ENCODE measurements at places on chromosomes 3 and 15.

DNA sequence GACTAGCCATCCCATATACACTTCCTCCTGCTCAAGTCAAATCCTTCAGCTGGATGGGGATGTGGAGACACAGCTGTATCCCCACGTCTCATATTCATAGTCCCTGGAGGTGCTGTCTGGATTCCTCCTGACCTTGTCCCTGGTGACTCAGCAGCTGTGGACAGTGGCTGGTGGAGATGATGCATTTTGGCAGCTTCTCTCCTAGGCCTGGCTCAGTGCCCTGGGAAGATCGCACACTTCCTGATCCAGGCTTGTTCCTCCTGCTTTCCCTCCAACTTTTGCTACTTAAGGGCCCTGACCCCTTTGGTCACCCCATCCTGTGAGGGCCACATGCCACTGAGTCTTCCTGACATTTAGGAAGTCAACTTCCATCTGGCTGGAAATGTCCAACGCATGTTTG is 44.4 kb downstream of the ADAMTSL3 start:
- DNase-seq = peak; percentile 2

DNA sequence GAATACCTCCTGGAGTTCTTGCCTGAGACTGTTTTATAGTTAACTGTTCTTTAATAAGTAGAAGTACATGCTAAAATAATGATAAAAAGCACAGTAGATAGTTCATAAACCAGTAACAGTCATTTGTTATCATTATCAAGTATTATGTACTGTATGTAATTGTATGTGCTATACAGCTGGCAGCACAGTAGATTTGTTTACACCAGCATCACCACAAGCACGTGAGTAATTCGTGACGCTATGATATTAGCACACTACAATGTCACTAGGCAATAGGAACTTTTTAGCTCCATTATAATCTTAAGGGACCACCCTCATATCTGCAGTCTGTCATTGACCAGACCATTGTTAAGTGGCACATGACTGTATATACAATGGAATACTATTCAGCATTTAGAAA is 534.7 kb downstream of the FHIT start:
- no peak for DNase-seq

DNA sequence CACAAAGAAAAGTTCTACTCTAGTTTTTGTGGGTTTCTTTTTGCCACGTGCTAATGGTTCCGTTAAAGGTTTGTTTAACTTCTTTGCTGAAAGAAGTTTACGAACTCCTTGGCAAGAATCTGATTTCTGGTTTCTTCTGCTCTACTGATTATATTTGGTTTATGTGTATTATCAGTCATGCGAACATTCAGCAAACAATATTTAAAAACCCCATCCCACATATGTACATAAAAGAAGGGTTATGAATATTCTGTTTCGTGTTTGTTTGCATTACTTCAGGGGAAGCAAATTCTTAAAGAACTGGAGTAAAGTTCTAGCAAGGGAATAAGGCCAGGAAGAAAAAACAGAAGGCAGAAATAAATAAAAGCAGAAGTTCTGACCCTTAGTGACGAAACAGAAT is 9.8 kb downstream of the LARS2 start:
- DNase-seq = no peak

DNA sequence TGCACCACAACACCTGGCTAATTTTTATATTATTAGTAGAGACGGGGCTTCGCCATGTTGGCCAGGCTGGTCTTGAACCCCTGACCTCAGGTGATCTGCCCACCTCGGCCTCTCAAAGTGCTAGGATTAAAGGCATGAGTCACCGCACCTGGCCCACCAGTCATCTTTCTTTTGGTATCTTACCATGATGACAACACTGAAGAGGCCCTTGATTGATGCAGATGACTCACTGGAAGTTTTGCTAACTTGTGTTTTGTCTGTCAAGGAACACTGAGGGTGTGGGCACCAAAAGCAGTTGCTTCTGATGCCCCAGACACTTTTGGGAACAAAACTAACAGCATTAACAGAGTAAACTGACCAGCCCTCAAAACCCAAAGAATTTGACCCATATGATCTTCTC is 88.3 kb downstream of the MYO5A start:
- no peak for DNase-seq

DNA sequence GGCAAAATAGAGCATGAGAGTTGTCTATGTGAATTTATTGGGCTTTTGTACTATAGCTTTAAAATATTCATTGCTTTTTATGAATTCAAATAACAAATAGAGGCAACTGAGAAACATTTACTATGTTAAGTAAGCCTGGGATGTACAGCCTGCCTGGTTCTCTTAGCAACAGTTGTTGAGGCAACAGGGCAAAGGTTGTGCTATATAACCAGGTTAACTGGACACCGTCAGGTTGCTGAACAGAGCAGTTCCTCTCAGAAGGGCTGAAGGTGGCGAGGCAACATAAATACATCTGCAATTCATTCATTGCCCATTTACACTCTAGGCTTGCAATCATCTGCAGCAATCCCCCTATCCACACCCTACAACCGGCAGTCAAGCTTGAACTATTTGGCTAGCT is 78.2 kb downstream of the GTF2E1 start:
- DNase-seq = no peak

- DNase-seq = no peak
These were observed 406.8 kb downstream of the SHQ1 start for GRCh38 chr3:72441284-72441994.

DNA sequence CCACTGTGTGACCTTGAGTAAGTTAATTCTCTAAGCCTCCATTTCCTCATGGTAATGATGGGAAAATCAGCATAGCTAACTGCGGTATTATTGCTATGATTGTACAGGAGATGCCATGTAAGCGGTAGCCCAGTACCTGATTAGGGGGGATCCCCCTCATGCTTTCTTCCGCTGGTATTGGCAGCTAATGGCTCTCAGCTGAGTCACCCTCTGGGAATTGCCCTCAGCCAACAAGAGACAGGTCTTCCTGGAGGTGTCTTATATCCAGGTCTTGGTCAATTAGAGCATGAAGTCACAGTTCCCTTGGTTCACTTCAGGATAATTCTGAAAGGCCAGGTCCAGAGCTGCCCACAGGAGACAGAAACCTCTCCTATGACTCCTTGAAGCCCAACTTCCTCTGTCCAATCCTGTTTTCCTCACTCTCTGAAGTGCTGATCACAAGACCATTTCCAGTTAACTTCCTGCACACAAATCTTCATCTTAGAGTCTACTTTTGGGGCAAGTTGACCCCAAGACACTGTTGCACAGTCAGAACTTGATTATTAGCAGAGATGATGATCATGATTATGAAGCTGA is 724.7 kb upstream of the ZNF385D start:
- no peak for DNase-seq

DNA sequence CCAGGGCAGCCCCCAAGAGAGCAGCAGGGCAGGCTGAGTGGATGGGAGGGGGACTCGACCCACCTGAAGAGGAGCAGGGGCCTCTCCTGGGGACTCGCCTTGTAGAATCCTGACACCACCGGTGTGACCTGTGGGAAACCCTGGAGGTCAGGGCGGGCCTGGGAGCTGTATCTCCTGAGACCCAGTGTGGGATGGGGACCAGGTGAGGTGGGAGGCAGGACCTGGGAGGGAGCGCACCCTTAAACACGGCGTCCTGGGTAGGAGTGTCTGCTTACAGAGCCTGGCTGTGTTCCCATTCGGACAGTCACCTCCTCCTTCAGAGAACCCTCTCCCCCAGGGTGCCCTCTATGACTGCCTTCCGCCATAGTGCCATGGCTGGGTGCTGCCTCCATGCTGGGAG is 27.1 kb downstream of the C15orf39 start:
- DNase-seq = no peak

- no peak for DNase-seq
These were observed 889.7 kb downstream of the AGBL1 start for GRCh38 chr15:86969364-86969763.

- DNase-seq = peak; percentile 56
These were observed 211.4 kb downstream of the NR1D2 start for GRCh38 chr3:24156466-24156865.

DNA sequence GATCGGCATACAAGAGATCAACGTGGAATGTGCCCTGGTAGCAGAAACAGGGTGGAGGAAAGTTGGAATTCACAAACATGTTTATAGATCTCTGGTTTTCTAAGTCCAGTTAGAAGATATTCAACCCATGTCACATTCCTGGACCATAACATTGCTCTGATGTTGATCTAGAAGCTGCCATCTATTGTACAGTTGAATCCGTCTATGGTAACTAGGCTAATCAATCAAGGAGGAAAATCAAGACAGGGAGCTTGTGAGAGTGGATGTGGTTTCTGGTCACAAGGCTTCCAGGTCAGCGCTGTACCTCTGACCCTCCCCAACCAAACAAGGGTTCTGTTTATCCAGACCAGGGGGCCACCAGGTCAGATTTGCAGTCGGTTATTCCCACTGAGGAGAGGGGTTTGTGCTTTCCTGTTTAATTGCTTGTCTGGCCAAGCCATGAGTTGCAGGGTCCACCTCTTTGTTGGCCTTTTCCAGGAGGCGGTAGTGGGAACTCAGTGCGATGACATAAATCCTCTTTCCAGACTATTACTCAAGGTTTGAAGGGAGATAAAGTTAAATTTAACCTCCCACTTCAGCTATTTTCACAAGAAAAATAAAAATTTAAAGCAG is 130.3 kb downstream of the SLCO3A1 start:
- DNase-seq = no peak

DNA sequence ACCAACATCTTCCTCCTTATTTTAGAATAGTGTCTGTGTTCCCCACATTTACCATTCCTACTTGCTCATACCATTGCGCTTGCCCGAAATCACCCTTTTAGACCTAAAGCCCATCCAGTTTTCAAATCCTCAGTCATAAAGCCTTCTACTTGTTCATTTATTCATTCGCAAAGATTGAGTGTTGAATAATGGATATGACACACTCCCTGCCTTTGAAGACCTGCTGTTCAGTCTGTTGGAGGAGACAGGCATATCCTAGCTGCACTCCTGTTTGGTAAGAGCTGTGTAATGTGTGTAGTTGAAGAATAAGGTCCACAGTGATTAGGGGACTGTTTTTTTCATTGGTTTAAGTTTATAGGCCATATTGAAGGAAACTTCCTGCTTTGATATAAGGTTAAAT is 1.7 kb downstream of the CNOT10 start:
- DNase-seq = no peak

- DNase-seq = no peak
These were observed 251.1 kb downstream of the TJP1 start for GRCh38 chr15:29570948-29571791.

DNA sequence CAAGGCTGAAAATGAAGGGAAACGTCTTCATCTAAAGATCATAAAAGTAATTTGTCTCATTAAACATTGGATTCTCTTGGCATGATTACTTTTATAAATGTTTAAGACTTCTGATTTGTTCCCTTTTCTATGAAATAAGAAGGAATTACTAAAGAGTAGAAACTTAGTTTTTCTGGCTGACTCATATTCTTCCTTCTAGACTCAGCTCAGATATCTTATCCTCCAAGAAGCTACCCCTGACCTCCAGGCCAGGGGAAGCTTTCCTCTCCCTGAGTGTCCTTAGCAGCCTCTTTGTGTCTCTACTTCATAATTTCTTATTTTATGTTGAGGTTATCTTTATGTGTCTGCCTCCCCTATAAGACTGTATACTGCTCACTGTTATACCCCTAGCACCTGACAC is 291.9 kb upstream of the STT3B start:
- DNase-seq = no peak

- DNase-seq = no peak
These were observed 2.6 kb downstream of the TIMMDC1 start for GRCh38 chr3:119500901-119501300.

DNA sequence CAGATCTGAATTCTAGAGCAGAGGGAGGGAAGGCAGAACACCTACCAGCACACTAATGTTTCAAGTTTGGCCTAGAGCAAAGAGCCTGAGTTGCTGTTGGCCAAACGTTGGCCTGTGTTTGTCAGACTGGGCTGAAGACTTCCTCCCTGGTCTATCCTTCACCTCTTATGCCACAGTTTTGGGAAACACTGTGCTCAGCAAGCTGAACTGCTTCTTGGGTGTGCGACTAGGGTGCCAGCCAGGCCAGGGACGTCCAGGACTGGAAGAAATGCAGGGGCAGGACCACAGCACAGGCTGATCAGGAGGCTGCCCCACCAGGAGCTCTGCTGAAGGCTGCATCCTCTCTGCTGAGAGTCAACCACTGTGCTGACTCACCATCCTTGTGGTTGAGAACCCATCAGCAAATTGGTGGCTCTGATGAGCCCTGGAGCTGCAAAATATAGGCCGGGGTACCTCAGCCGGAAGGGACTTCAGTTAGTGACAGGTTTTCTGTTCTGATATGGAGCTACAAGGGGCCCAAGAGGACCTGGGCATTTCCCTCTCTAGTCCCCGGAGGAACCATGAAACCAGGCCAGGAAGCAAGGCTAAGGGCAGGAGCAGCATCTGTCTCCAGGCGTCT is 131.6 kb upstream of the RASGRP1 start:
- no peak for DNase-seq

DNA sequence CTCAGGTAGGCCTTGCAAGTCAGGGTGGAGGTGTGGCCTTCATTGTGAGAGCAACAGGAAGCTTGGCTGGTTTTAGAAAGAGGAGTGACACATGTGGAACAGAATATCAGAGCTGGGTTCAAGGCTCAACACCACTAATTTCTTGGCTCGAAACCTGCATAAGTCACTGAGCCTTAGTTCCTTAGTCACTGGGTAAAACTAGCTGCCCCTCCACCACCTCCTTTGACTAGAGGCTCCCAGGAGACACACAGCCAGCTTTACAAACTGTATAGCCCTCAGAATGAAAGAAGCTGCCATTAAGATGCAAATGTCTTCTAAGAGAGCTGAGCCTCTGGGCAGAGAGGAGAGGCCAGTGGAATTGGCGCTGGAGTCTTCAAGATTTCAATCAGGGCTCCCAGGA is 67.7 kb downstream of the CERS3 start:
- no peak for DNase-seq

DNA sequence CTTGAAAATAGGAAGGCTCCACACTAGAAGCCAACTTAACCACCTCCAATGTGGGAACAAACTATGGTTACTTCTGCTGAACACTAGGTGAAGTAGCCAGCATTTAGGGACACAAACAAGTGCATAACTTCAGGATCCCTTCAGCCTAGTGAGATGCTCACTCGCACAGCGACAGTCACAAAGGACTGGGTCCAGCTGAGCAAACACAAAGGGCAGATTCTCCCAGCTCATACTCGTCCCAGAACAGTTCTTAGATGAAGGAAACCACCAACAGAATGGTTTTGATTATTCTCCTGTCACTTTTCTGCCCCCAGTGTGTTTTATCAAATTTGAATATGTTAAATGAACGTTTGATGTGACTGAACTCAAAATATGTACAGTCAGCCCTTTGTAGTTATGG is 201.6 kb downstream of the KCNAB1 start:
- no peak for DNase-seq

DNA sequence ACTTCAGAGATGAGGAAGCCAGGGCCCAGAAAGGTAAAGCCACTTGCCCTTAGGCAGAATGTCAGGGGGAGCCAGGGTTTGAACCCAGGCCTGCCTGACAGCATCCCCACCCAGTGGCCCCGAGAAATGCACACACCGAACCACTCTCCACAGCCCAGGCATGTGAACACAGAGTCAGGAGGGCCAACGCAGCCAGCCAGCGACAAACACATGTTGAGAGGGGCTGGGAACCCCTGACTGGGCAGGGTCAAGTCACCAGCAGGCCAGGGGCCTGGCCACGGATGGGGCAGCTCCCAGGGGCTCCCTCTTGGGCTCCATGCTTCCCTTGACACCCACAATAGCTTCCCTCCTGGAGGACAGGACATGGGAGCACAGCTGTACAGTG is 5.1 kb upstream of the GRIP2 start:
- no peak for DNase-seq

GRCh38 chr3:70564552-70564951 is 252.1 kb upstream of the MDFIC2 start:
- no peak for DNase-seq

GRCh38 chr3:146217324-146217723 is 33.6 kb downstream of the PLSCR4 start:
- no peak for DNase-seq

- no peak for DNase-seq
These were observed 66.3 kb upstream of the ACAD9 start for GRCh38 chr3:128813097-128813496.

Data from GM04504 (cell line).